Myocyte (in vitro differentiated cells): ENCODE measurements at places on chromosomes 7 and 10.

GRCh38 chr7:25886387-25887240 lies 265.4 kb upstream of the NFE2L3 start:
- peak; percentile 87 for DNase-seq

DNA sequence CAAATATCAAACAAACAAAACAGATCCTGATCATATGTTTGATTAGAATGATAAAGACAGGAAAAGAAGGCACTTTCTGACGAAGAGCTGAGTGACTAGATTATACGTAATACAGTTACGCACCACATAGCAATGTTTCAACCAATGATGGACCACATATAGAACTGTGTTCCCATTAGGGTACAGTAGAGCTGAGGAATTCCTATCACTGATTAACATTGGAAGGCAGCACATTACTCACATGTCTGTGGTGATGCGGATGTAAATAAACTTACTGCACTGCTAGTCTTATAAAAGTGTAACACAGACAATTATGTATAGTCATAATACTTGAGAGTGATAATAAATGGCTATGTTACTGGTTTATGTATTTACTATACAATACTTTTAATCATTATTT lies 98.3 kb downstream of the PTN start:
- DNase-seq = no peak

DNA sequence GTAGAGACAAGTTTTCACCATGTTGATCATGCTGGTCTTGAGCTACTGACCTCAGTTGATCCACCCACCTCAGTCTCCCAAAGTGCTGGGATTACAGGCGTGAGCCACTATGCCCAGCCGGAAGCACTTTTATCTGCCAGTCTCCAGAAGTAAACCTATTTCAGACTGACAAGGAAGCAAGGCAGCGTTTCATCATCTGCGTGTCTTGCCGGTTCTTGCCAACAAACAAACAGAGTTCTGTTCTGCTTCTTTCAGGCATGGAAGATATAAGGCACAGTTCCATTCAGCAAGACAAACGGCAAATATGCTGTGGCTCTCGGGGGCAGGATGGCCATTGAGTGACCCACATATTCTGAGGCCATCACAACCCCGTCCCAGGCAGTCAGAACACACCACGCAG lies 15.5 kb upstream of the LARP4B start:
- DNase-seq = no peak

- DNase-seq = no peak
Observed at GRCh38 chr10:132707776-132708171, 78.2 kb downstream of the NKX6-2 start.

GRCh38 chr7:32104766-32105165 lies 34.6 kb upstream of the PDE1C start:
- DNase-seq = no peak

- peak; percentile 0 for DNase-seq
Observed at GRCh38 chr10:128318913-128319312, 192.7 kb upstream of the MKI67 start.

DNA sequence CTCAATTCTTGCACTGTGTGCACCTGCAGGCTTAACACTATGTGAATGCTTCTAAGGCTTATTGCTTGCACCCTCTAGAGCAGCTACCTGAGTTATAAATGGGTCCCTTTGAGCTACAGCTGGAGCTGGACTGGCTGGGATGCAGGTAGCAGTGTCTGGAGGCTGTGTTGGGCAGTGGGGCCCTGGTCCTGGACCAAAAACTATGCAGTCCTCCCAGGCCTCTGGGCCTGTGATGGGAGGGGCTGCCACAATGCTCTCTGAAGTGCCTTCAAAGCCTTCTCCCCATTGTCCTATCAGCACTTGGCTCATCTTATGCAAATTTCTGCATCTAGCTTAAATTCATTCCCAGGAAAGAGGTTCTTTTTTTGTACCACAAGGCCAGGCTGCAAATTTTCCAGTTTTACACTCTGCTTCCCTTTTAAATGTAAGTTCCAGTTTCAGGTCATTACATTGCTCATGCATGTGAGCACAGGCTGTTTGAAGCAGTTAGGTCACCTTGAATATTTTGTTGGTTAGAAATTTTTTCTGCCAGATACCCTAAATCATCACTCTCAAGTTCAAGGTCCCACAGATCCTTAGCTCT lies 26.0 kb downstream of the KBTBD2 start:
- DNase-seq = no peak

DNA sequence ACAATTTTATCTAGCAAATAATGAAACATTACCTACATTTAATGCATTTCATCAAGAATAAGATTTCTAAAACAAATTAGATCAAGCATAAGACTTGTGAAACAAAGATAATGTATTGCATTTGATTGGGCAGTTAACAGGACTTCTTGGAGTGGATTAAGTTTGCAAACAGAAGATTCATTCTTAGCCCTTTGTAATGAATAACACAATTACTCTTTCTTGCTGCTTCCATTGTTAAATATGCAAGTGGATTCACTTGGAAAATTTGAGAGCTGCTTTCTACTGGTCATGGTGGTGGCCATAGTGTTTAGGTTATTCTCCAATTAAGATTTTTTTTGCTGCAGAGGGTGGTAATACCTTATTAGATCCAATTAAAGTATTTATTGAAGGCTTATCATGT lies 6.0 kb downstream of the PPP1R9A start:
- DNase-seq = no peak
